GM04503 (cell line): ENCODE measurements at places on chromosomes 3 and 15.

GRCh38 chr15:92619145-92620101, 36.2 kb downstream of the FAM174B start:
- peak; percentile 21 for DNase-seq

DNA sequence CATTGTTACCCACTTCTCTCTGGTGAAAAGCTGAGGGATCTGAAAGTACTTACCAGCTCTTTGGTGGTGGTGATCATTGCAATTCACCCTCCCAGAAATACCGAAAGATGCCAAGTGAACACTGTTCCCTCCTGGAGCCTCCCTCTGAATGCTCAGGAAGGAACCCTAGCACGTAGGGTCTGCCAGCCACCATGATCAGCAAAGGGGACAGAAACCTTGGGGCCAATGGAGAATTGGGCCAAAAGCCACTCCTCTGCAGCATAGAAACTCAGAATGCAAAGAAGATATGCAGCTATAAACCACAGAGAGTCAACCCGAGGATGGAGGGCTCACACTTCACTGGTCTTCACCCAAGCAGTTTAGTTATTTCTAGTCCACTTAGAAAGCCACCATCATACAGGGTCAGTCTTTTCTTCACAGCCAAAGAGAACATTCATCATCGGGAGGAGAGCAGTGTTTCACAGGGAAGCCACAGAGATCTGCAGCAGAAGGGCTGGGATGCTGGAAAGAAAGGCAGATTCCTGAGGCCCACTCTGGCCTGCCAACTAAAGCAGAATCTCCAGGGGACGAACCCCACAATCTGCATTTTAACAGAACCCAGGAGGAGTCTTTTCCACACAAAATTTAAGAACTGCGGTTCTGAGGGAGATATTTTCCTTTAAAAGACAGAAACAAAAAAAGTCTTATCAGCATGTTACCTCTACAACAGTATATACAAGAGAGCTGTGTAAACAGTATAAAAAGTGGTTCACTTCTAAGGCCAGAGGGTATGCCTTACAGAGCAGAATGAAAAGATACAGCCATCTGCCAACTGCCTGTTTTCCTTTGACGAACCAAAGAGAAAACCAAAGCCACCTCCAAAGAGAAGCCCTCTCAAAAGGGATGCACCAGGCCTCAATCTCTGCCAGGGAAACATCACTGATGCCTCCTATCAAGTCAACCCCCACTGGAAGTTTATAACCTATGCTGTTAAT, 11.3 kb downstream of the TBC1D2B start:
- no peak for DNase-seq

GRCh38 chr3:107781253-107781652, 258.5 kb downstream of the BBX start:
- DNase-seq = no peak

- no peak for DNase-seq
Observed at GRCh38 chr3:60659098-60659497, 592.2 kb downstream of the FHIT start.

DNA sequence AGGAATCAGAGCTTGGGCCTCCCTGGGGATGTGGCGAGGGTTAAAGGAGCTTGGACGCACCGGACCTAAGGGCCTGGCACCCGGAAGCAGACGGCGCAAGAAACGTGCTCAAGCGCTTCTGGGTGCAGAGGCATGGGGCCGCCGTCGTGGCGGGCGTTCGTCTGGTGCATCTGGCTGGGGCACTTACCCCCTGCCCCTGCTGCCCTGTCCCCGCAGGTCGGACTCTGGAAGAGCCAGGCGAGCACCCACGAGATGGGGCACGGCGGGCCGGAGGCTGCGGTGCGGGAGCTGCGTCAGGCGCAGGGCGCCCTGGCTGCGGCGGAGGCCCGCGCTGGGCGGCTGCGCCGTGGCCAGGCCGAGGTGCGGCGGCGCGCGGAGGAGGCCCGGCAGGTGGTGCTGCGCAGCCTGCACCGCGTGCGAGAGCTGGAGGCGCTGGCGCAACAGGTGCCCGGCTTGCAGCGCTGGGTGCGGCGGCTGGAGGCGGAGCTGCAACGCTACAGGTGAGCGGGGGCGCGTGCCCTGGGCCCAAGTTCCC, 2.5 kb downstream of the EFCC1 start:
- DNase-seq = no peak

- no peak for DNase-seq
Observed at GRCh38 chr15:80052597-80053304, 6.7 kb upstream of the ZFAND6 start.

- DNase-seq = no peak
Observed at GRCh38 chr3:135991621-135992020, 26.1 kb downstream of the PPP2R3A start.
